ENCODE measurements at places on chromosomes 11 and 22.

DNA sequence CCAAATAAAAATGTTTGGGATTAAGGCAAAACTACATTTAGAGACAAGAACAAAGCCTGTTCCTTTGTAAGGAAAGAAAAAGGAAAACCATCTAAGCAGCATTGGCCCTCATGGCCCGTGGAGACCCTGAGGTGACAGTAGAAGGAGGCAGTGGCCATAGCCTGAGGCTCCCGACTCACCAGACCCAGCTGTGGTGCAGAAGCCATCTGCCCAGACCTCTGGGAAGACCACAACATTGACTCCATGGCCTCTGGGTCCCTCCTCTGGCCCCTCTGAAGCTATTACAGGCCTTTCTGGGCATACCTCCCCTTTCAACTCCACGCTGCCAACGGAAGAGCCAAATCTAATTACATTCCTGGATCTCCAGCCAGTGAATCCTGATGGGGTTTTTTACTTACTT is 6.4 kb downstream of the PRAME start:
- no peak for DNase-seq

DNA sequence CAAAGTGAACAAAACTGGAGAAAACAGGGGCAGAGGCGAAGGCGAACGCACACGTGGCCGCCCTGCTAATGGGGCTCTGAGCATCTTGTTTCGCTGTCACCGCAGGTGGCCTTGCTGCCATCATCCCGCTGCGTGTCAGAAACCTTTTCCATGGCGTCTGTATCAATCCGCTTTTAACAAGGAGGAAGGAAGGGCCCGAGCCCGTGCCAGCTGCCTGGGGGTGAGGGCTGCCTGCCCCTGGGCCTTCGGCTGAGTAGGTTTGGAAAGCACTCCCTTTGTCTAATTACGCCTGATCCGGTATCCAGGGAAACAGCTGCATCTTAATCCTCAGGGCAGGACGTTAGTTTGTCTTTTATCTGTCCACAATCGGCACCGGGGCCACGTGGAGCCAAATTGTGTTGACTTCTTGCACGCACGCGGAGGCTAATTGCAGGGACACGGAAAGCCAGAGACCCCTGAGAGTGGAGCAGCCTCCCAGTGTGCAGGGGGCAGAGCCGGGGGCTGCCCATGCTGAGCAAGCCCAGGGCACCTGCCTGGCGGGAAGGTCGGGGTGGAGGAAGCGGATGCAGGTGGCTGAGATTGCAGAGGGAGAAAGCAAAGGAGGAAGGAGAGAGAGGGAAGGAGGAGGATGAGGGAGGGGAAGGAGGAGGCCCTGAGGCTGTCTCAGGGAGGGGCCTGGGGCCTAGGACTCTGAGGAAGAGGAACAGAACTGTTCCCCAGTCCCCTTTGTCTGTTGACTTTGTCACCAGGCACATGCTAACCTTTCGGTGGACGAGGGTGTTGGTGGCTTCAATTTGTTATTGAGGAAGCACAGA is 19.2 kb upstream of the TH start:
- DNase-seq = no peak

- DNase-seq = no peak
Measured at GRCh38 chr11:128859563-128860441, 7.3 kb downstream of the KCNJ1 start.

DNA sequence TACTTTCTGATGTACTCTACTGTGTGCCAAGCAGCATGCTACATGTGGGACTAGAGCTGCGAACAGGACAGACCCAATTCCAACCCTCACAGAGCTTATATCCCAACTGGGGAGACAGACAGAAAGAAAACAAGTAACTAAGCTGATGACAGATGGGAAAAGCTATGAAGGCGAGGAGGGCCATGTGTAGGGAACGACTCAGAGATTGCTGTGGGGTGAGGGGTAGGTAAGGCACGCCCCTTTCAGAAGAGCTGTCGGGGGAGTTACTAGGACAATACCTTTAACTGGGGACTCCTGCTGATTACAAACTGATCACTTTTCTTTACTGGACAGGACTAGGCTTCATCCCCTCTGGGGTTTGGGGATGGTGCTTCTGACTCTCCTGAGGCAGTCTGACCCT is 48.9 kb downstream of the ST3GAL4 start:
- no peak for DNase-seq

GRCh38 chr11:127017482-127017881 is 16.9 kb upstream of the KIRREL3 start:
- peak; percentile 36 for DNase-seq

GRCh38 chr11:23606191-23606590 is 745.9 kb upstream of the CCDC179 start:
- DNase-seq = no peak

GRCh38 chr11:27040302-27041115 is at the start of gene BBOX1:
Gene BBOX1 (plus strand): TSS chr11:27040815. CDS start chr11:27055431, 14,616 bp downstream.
- peak; percentile 64 for DNase-seq

GRCh38 chr11:126354631-126355323 is 709 bp upstream of the ST3GAL4 start:
- no peak for DNase-seq

GRCh38 chr11:105164208-105164607 is 24.6 kb upstream of the CARD18 start:
- DNase-seq = no peak

- DNase-seq = no peak
Measured at GRCh38 chr22:17138513-17138912, 17.4 kb upstream of the TMEM121B start.

DNA sequence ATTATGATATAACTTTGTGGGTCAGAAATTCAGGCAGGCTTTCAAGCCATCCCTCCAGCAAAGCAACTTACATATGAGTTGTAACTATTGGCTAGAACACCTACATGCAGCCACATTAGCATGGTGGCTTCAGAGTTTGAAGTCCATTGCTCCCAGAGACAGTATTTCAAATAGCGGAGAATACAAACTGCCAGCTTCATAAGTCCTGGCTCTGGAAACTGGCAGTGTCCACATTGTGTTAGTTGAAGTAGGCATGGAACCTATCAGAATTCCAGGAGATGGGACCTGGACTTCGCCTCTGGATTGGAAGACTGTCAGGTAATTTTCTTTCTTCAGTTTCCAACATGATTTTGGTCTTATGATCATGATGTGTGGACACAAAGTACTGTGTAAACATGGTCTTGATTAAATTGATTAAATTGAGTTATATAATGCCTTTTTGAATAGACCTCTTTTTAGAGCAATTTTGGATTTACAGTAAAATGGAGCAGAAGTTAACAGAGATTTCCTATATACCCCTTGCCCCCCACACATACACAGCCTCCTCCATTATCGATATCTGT is 209.9 kb upstream of the NAV2 start:
- no peak for DNase-seq

Data from COLO829 (cell line).